Astrocyte of the spinal cord (primary cell): ENCODE measurements at places on chromosomes 2 and 18.

DNA sequence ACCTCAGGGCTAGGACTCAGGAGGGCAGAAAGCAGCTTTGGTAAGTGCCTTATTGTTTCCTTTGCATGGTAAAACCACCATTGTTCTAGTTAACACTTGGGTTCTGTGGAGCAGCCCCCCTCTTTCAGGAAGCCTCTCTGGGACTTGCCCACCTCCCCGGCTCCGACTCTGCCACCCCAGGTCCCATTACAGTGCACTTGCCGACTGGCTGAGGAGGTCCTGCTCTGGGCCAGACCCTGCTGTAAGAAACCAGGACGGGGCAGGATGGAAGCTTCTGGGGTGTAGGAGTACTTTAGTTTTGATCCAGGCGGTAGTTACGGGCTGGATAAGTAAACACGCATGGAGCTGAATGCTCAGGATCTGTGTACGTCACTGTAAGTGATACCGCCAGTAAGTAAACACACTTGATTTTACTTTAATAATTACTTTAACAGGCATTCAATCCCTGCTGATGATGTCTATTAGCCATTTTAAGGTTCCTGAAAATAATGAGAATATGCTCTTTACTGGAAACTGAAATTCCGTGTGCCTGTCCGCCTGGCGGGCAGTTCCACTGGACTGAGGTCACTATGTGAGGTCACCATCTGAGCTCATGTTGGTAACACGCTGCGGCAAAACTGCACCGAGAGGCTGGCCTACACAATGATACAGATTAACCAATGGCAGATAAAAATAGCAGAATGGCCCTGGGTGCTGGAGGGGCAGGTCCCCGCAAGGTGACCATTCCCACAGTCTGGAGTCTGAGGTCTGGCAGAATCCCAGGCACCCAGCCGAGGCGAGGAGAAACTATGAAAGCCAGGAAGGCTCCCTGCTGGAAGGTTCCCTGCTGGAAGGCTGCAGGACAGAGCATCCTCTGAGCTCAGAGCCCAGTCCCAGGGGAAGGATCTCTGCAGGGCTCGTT lies 25.2 kb downstream of the HS1BP3 start:
- DNase-seq: peak; percentile 66

- peak; percentile 68 for DNase-seq
Observed at GRCh38 chr2:173990970-173991819, 26.0 kb upstream of the SP3 start.

DNA sequence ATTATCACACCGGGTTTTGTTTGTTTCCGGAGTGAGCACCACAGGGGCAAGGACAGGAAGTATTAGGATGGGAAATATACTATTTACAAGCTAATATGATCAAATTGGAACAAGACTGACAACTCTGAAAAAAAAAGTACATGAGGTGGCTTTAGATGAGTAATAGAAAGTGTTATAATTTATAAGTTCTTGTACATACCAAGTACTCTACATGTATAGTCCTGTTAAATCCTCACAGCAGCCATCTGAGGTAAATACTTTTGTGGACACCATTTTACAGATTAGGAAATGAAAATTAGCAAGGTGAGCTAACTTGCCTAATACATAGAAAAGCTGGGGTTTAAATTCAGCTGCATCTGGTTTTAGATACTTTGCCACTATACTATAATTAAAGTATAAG lies 11.2 kb downstream of the FAP start:
- DNase-seq: no peak

DNA sequence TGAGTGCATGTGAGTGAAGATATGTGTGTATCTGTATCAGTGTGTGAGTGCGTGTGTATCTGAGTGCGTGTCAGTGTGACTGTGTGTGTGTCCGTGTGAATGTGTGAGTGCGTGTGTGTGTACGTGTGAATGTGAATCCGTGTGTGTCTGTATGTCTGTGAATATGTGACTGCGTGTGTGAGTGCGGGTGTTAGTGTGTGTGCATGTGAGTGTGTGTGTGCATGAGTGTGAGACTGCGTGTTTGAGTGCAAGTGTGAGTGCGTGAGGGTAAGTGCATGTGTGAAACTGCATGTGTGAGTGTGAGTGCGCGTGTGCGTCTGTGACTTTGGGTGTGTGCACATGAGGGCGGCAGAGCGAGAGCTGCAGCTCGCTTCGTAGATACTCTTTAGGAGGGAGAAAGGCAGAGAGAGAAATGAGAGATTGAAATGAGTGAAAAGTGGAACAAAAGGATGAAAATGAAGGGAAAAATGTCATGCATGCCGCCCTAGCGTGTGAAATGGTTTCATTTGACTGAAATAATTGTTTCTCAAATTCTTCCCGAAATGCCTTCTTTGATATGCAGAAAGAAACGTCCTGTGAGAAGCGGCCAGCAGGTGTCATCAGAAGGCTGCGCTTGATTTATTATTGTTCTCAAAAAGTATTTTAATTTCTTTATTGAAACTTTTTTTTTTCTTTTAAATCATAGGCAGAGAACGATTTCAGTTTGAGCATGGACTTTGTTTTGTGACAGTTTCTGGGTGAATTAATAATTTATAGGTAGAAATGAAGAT lies 25.6 kb downstream of the ZNF407 start:
- no peak for DNase-seq

DNA sequence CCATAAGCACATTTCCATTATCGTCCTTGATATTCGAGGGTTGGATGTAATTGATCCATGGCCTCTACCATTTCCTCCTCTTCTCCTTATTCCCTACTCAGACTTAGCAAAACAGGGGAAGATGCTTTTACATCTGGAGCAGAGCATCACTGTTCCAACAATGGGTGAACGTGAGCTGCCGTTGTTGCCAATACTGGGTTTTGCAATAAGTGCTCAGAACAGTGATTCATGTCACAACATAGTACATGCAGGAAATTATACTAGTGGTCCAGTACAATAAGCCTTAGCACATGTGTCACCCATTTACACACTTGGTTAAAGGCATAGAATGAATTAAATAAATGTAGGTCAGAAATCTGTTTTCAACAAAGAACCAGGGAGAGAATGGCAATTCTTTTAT lies 112.4 kb downstream of the DCC start:
- DNase-seq: no peak

GRCh38 chr2:199696048-199696447 lies 154.9 kb downstream of the FTCDNL1 start:
- no peak for DNase-seq

- no peak for DNase-seq
Observed at GRCh38 chr2:45845566-45845965, 194.1 kb downstream of the PRKCE start.

- peak; percentile 86 for DNase-seq
Observed at GRCh38 chr2:170812710-170813600, 3.7 kb upstream of the GAD1 start.

DNA sequence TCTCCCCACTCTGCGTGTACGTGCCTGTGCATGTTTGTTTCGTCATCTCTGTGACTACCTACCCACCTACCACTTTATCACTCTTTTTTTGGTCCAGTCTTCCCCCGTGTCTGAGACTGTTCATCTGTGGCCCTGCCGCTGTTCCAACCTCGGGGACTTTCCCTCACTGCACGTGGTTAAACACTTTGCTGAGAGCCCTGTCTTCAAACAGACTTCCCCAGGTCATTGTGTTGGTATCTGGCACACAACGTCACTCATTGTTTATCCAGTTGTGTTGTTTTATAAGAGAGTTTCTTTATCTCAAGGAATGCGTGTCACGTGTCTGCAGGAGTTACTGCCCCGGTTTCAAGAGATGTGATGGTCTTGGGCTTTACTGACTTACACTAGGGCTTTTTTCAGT lies 262.0 kb upstream of the RASGRP3 start:
- DNase-seq: peak; percentile 83

DNA sequence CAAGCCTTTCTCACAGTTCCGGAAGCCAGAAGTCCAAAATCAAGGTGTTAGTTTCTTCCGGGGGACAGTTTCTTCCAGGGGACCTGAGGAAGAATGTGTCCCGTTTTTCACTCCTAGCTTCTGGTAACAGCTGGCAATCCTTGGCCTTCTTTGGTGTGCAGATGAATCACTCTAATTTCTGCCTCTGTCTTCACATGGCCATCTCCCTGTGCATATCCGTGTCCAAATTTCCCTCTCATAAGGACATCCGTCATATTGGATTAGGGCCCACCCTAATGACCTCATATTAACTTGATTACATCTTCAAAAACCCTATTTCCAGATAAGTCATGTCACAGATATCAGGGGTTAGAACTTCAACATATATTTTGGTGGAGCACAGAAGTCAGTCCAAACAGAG lies 141.4 kb downstream of the ZEB2 start:
- DNase-seq: no peak

DNA sequence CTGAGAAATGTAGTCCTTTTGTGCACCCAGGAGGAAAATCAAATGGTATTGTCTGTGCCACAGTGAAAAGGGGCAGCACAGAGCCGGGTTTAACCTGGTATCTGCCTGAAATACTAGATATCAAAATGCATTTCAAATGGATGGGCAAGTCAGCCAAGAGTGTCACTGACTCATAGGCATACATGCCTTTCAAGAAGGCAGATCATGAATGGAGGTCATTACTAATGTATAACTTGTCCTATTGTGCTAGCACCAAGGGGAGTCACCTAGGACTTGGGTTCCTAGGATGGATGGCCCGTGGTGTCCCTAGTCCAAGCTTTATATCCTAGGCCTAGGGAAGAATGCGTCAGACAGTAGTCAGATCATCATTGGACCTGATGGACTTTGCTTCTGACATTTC lies 49.9 kb downstream of the TCF7L1 start:
- DNase-seq: no peak

GRCh38 chr2:30208453-30208852 lies 22.9 kb upstream of the LBH start:
- peak; percentile 82 for DNase-seq

DNA sequence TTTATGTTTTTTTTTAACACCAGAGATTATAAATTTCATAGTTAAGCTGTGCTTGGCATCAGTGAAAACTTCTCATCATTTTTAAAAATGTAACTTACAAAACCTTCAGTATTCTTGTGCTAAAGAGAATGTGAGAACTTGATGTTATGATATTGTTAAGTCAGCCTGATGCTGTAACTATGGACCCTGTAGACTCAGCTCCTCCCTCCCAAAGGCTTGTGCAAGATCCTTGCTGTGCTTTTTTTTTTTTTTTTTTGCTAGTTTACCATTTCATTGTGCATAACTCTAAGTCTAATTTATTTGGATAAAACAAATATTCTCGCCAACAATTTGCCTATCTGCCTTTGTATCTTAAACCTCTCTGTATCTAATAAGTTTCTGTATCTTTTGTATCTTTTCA lies 12.9 kb upstream of the TFPI start:
- no peak for DNase-seq
